ENCODE measurements at places on chromosomes 1 and 21.

- DNase-seq = no peak
These were observed 73.8 kb upstream of the DUSP10 start for GRCh38 chr1:221815660-221816059.

- no peak for DNase-seq
These were observed 121.8 kb upstream of the TNR start for GRCh38 chr1:175865041-175865766.

DNA sequence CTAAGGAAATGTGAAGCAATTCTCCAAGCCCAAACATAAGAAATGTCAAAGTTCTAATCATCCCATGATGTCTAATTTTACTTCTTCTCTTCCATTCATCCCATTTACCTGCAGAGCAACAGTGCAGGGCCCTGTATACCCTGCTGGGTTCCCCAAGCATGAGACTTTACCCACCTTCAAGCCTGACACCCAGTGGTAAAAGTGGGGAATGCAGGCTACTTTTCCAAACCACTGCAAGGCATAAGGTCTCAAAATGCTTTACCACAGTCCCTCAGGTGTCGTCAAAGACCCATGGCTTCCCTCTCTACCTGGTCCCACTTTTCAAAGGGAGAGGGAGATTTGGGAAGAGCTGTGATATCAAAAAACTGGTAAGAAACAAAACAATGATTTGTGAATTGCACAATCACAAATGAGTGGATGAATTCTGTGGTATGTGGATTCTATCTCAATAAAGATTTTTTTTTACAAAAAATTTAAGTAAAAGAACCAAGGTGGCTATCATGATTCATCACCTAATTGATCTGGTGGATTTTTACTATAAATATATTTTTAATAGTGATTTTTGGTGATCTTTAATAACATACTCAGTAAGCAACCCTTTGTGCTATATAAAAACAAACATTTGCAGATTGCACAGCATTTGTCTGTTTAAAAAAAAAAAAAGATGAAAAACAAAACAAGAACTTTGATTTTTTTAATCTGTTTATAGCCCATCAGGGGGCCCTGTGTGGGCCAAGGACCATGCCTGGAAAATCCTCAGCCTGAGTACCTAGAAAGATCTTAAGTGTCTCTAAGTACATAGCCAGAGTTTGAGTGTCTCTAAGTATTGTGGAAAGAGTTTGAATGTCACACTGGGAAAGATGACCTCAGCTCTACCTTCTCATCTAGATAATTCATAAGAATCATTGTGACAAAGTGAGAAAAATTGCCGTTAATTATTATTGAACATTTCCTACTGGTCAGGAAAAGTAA lies 73.1 kb upstream of the GJB5 start:
- DNase-seq = peak; percentile 37

GRCh38 chr1:181936768-181937581 lies 124.5 kb downstream of the ZNF648 start:
- no peak for DNase-seq

- DNase-seq = no peak
These were observed 43.6 kb upstream of the SYT6 start for GRCh38 chr1:114196992-114197907.

DNA sequence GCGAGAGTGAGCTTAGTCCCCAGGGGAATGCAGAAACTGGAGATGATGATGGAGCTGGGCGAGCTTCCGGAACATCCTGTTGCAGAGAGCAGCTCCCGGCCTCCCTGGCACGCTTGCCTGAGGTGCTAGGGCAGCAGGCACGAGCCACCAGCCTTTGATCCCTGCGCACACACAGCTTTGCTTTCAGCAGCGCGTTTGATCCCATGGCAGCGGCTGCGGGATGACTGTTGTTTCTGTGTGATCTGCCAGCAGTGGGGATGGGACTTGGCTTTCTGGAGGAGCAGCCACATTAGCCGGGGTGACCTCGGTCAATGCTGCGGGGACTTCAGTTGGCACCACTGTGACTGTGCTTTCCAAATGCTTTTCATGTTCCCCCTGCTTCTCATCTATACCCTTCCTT lies 193.2 kb downstream of the KAZN start:
- DNase-seq = no peak

GRCh38 chr1:24868016-24868875 lies 61.8 kb downstream of the RUNX3 start:
- DNase-seq = no peak

DNA sequence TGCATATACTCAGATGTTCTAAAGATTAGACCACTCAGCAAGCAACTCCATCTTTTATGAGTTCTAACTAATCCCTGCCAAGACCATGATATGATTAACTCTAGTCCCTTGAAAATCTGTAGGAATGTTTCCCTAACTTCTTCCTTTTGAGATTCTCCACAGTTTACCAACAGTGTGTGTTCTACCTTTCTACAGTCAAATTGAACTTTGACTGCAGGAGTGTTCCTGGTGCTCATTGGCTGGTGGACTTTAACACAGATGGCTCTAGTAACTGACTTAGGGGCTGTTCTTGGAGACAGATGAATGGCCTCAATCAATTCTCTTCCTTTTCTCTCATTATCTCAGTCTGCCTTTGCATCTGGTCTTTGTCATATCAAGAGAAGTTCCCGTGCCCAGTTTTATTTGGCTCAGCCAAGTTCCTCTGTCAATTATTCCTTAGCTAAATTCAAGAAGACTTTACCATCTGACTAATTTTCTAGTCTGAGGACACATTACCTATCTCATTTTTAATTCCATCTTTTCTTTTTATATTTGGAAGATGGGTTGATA lies 643.9 kb upstream of the CAMK1G start:
- DNase-seq = no peak

DNA sequence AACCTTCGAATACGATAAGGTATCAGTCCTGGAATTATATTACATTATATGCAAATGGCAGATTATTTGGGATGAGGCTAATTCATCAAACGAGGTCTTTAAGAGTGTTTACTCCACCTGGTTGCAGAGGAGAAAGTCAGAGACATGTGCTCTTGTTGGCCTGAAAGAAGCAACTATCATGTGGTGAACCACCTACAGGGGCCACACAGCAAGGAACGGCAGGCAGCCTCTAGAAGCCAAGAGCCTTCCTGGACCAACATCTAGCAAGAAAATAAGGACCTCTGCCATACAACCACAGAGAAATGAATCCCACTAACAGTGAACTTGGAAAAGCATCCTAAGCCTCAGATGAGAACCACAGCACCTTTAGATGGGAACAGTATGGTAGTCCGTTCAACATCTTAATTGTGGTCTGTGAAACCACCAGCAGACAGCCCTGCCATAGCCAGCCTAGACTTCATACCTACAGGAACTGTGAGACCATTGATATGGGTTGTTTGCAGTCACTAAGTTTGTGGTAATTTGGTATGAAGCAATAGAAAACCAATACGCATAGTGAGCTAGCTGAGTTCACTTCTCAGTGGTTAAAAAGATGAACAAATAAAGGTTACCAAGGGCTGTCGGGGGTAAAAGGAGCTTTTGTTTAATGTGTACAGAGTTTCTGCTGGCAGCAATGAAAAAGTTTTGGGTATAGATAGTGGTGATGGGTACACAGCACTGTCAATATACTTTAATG lies 345.7 kb upstream of the RUNX1 start:
- DNase-seq = no peak

DNA sequence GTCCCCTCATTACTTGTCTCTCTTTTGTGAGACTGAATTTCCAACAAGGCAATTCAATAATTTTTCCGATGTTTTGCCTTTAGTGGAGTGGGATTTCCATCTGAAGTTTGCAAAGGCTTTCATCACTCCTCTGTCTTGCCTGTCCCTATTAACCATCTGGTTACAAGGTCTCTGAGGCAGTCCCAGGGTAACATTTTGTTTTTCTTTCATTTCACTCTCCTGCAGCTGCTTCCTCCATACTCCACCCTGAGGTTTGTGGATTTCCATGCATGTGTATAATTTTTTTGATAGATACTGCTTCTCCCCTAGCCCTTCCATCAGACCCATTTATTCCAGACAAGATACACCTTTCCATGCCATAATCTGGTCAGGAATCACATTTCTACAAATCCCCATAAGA lies 366.8 kb downstream of the PTBP2 start:
- no peak for DNase-seq

GRCh38 chr1:239049571-239049970 lies 336.8 kb upstream of the CHRM3 start:
- no peak for DNase-seq

- no peak for DNase-seq
These were observed 5.3 kb downstream of the SYTL1 start for GRCh38 chr1:27346991-27347624.

DNA sequence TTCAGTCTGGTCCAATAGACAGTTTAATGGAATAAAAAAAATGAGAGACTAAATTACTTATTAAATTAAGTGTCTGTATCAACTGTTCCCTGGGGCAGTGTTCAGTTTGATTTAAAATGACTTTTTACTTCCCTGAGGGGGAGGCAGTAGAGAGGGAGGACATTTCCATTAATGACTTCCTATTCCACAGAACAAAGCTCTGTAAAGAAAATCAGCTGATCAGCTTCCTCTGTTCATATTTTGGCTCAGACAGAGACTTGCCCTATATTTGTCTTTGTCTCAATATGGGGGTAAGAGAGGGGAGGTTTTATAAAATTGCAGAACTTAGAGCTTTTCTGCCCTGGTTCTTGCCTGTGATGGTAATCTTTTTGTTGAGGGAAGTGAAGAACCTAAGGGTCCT lies 8.4 kb downstream of the CFAP126 start:
- no peak for DNase-seq

- DNase-seq = no peak
These were observed 132.4 kb upstream of the LMO4 start for GRCh38 chr1:87196110-87196827.

GRCh38 chr1:67532452-67533216 lies 102.4 kb upstream of the SERBP1 start:
- DNase-seq = no peak

- DNase-seq = no peak
These were observed 12.1 kb downstream of the PGBD2 start for GRCh38 chr1:248918131-248918530.

DNA sequence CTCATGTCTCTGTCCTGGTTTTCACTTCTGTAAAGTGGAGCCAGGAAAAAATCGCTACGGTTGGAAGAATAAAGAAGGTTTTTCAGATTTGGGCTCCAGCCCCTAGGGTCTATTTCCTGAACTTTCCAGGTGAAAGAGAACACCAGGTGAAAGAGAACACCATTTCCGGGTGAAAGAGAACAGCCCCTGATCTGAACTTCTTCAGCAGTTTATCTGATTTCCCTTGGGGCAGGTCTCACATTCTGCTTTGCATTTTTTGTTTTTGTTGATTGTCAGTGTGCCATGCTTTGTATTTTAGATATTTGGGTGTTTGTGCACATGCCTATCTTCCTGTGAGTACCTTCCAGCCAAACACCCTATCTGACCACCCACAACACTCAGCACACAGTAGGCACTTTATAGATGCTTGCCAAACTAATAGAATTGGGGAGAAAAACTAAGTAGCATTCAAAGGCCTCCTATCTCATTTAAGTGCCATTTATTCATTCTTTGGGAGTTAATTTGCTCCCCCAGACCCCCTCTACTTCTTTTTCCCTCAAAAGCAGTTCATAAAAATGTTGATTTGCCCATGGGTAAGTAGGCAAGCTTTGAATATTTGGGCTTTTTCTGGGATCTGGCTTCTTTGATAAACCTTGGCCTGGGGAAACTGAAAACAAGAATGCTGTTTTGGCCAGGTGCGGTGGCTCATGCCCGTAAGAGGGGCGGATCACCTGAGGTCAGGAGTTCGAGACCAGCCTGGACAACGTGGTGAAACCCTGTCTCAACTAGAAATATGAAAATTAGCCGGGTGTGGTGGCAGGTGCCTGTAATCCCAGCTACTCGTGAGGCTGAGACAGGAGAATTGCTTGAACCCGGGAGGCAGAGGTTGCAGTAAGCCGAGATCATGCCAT lies 2.2 kb downstream of the NAV1 start:
- DNase-seq = no peak

DNA sequence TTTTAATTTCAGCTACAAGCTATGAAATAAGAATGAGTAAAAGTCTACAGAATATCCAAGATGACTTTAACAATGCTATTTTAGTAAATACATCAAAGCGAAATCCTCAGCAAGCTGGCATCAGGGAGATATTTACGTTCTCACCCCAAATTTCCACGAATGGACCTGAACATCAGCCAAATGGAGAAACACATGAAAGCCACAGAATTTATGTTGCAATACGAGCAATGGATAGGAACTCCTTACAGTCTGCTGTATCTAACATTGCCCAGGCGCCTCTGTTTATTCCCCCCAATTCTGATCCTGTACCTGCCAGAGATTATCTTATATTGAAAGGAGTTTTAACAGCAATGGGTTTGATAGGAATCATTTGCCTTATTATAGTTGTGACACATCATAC lies 13.7 kb upstream of the CLCA1 start:
- DNase-seq = no peak

GRCh38 chr1:246267896-246268295 lies 239.2 kb downstream of the SMYD3 start:
- DNase-seq = no peak

DNA sequence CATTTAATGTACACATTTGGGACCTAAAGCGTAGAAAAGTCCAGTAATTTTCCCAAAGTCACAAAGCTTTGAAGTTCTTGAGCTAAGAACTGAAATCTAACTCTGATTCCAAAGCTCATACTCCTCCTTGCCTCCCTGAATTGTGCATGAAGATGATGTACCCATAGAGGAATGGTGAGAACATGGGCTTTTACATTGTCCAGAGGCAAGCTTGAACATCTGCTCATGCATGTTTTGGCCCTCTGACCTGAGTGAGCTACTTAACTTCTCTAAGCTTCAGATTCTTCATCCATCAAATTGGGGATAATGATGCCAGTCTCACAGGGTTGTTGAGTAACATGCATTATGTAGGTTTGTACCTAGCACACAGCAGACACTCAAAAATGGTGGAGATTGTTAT lies 258.4 kb upstream of the HOOK1 start:
- no peak for DNase-seq

- DNase-seq = no peak
These were observed 95.9 kb downstream of the KCNJ15 start for GRCh38 chr21:38352536-38353219.

- DNase-seq = no peak
These were observed 265.1 kb upstream of the CAMK1G start for GRCh38 chr1:209318181-209319056.

- DNase-seq = no peak
These were observed 2.5 kb downstream of the WLS start for GRCh38 chr1:68229650-68230483.

GRCh38 chr1:65044411-65044810 lies 78.1 kb upstream of the JAK1 start:
- DNase-seq = no peak

- no peak for DNase-seq
These were observed 140.9 kb downstream of the ACTL8 start for GRCh38 chr1:17895986-17896385.
